CD4-positive, alpha-beta T cell treated with Interleukin-4 for 1 hour (primary cell): ENCODE measurements at places on chromosomes 11 and 22.

DNA sequence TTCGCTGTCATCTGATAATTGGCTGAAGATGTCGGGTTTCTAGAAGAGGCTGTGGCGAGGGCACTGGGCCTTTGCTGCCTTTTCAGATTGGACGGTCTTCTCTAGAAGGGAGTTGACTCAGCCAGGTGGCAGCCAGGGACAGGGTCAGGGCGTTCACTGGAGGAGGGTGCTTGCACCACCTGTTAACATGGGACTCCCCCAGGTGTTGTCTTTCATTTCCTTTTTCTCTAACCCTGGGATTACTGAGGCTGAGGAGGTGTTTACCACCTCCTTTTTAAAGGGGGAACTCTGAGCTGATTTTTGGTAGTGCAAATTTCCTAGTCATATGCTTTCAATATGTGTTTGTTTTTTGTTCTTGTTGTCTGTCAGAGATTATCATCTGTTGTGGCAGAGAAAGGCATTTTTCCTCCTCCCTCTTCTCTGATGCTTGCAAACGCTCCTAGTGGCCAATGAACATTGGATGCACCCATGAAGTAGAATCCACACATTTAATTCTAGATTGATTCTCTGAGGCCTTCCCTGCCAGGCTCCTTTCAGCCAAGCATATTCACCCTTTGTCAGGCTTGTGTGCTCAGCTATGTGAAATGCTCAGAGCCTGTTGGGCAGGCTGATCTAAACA lies 54.1 kb downstream of the LDLRAD3 start:
- no peak for DNase-seq

DNA sequence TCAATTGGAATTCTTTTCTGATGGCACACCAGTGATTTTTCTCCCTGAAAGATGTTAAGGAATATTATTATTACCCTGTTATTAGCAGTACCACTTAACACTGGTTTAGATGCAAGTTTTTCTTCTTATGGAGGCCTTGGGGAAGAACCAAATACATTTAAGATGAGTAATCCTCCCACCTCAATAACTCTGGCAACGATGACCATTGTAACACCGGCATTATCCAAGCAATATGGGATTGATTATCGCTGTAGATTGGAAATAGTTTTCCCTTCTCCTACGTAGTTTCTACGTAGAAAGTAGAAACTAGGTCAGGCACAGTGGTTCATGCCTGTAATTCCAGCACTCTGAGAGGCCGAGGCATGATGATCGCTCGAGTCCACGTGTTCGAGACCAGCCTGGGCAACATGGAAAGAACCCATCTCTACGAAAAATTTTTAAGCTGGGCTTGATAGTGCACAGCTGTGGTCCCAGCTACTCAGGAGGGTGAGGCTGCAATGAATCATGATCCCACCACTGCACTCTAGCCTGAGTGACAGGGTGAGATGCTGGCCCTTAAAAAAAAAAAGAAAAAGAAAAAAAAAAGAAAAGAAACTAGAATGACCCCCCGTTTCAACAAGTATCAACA lies 45.5 kb downstream of the PACSIN2 start:
- no peak for DNase-seq

GRCh38 chr22:44924710-44925109 lies 85.1 kb downstream of the PHF21B start:
- DNase-seq: no peak

DNA sequence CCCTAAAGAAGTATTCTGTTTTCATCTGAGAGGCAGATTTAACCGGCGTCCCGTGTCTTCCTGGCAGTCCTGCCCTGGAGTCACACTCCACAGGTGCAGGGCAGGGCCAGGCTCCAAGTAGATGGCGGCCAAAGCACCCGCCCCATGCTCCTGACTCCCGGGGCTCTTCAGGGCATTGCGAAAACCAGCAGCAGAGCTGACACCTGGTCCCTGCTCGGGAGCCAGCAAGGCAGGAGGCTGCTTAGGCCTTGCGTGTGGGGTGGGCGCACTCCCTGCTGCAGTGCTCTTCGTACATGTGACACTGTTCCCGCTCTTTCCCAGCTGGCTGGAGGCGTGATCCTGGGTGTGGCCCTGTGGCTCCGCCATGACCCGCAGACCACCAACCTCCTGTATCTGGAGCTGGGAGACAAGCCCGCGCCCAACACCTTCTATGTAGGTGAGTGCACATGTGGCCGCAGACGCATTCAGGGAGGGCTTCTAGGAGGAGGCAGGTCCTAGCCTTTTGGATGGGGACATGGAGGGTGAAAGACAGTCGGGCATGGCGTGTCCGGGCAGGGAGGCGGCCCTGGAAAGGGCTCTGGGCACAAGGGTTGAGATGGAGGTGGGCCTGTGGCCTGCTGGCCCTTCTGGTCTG lies 10.3 kb upstream of the TSSC4 start:
- no peak for DNase-seq

GRCh38 chr11:79314906-79315689 lies 125.7 kb downstream of the TENM4 start:
- no peak for DNase-seq

GRCh38 chr11:121024989-121025388 lies 1.1 kb downstream of the TBCEL start:
- peak; percentile 1 for DNase-seq

DNA sequence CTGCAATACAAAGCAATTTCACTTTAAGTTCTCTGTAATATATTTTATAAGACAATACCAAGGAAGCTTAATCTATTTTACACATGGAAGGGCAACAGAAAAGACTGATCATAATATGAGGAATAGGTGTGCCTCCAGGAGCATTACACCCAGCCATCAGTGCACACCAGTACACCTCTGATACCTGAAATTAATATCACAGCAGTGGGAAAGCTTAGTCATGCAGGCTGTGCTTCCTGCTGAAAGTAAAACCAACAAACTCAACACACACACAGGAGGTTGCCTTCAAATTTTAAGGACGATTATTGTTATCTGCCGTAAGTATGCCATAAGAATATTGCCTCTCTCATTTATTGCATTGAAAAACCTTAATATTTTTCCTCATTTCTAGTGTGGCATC lies 1119.1 kb upstream of the TENM4 start:
- no peak for DNase-seq

- no peak for DNase-seq
Observed at GRCh38 chr22:36546932-36547331, 18.0 kb upstream of the EIF3D start.

GRCh38 chr22:23564276-23564675 lies 15.8 kb downstream of the IGLL1 start:
- DNase-seq: no peak

- no peak for DNase-seq
Observed at GRCh38 chr11:78112582-78113275, 26.7 kb downstream of the ALG8 start.

GRCh38 chr11:119115484-119116234 lies 5.7 kb upstream of the HINFP start:
- peak; percentile 49 for DNase-seq

GRCh38 chr11:65919573-65920371 lies 546 bp downstream of the DRAP1 start:
- peak; percentile 49 for DNase-seq

- no peak for DNase-seq
Observed at GRCh38 chr11:60274416-60274815, 6.0 kb upstream of the MS4A4A start.

DNA sequence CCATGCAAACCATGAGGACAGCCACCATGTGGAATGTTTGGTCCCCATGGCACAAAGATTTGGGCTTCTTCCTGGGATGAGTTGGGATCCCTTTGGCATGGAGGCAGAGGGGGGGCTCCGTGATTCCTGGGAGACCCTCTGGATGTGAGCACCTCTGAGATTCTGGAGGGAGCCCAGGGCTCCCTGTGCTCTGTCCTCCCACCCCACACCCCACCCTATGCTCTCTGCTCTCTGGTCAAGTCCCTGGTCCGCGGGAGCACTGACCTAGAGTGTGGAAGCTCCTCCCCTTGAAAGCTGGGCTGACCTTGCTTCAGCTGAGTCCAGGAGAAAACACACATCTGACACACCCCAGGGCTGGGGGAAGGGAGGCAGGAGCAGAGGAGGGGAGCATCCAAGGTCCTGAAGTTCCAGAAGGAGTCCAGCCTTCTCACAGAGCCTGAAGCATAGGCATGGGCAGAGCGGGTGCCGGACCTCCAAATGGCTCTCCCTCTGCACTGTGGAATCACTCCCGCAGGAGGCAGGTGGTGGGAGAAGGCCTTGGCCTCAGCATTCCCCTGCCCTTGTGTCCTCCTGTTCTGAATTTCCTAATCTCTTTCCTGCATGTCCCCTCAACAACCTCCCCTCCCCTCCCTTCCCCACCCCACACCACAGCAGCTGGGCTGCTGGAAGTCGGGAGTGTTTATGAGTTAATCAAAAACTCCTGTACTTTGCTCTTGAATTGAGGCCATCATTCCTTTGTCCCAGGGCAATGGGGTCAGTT lies 25.7 kb upstream of the OAF start:
- no peak for DNase-seq

DNA sequence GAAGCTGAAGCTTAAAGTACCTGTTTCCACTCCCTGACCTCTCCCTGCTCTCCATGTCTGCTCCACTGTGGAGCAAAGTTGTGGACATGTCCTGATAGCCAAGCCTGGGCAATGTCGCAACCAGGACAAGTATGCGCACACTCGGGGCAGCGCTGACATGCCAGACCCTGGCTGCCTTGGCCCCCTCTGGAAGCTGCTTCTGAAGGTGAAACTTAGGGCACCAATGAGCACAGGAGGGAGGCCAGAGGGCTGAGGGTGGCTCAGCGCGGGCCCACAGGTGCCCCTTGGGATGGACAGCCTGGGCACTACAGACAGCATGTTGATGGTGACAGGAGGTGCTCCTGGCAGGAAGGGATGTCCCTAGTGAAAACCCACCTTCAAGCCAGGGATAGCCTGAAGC lies 90.2 kb downstream of the CCDC73 start:
- DNase-seq: no peak

DNA sequence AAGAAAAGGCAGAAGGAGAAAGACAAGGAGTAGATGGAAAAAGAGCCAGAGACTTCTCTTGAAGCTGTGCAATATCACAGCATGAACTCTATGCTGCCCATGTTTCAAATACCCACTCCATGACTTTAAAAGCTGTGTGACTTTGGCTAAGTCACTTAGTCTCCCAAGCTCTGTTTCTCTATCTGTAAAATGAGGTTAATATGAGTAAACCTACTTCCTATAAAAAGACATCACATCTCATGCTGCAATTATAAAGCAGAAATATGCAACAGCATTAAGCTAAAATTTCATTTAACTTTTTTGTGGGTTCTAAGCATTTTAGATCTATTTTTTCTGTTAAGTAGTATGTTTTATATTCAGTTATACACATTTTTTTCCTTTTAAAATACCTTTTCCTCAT lies 11.6 kb downstream of the DGCR2 start:
- no peak for DNase-seq

GRCh38 chr11:130037058-130037457 lies 32.6 kb upstream of the APLP2 start:
- no peak for DNase-seq

- no peak for DNase-seq
Observed at GRCh38 chr11:16749666-16750065, 11.2 kb downstream of the C11orf58 start.

DNA sequence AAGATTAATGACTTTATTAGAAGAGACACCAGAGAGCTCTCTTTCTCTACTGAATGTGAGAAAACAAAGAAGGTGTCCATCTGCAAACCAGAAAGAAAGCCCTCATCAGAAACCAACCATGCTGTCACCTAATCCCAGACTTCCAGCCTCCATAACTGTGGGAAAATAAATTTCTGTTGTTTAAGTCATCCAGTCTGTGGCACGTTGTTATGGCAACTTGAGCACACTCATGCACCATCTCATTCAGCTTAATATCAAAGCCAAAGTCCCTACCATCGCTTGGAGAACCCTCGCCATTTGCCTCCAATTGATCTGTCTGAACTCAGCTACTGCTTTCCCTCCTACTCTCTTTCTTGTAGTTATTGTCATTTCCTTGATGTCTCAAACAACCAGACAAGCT lies 766.1 kb upstream of the ARHGAP42 start:
- DNase-seq: no peak

- DNase-seq: peak; percentile 70
Observed at GRCh38 chr11:66068923-66069714, 953 bp upstream of the PACS1 start.

GRCh38 chr11:129528296-129528695 lies 152.6 kb downstream of the BARX2 start:
- DNase-seq: no peak

DNA sequence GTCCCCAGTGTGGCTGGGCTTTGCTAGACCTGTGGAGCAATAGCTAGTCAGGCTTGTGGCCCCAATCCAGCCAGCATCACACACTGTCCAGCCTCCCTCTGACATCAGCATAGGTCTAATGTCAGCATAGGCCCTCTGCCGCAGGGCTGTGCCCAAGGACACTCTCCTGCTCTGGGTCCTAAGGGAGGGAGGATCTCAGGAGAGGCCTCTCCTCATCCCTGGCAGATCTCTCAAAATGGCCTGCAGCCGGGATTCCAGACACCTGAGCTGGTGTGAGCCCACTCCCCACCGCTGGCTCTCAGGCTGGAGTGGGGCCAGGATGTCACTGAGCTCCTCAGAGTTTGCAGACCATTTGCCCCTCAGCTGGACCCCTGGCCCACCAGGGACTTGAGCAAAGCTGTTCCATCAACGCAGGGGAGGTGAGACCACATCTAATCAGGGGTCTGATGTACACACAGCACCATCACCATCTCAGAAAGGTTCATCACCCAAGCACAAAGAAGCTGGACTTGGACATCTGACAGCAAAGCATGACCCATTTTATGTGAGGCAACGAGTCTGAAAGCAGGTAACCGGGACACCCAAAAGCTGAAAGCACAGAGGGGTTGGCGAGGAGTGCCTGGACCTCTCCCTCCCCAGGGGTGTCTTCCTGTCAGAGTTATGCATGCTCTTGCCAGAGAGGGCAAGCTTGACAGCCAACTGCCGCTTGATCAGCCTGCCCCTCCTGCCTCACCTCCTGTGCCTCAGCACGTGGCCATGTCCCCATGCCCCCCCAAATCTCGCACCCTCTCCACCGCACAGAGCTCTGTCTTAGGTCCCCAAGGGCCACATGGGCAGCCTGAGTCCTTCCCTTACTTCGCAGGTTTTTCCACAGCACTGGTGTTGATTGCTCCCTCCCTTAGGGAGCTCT lies 69.7 kb upstream of the SEPTIN5 start:
- no peak for DNase-seq

- DNase-seq: no peak
Observed at GRCh38 chr22:50217543-50218152, 16.8 kb downstream of the SELENOO start.

GRCh38 chr11:107991868-107992414 lies 16.8 kb upstream of the CUL5 start:
- DNase-seq: no peak

GRCh38 chr22:41801147-41801819 lies 804 bp downstream of the CCDC134 start:
- DNase-seq: no peak
